ENCODE measurements at places on chromosomes 3 and 15.
A peak's percentile ranks its signal among the peaks of the same experiment; 100 is the strongest.

DNA sequence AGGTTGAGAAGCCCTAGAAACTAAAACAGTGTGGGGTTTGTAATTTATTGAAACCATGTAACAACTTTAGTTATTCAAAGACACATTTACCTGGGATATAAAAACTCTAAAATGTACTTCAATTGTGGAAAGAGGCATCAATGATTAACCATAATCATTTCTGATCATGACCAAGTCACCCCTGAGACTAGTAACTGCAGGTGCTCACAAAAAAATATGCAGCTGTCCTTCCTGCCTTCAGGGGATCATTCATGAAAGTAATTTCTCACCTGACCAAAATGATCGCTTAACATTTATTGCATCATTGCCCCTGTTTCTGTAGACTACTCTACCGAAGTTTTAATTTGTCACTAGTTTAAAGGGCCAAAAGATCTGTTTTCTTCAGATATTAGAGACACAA, 9.0 kb downstream of the ACP3 start:
- no peak for DNase-seq

DNA sequence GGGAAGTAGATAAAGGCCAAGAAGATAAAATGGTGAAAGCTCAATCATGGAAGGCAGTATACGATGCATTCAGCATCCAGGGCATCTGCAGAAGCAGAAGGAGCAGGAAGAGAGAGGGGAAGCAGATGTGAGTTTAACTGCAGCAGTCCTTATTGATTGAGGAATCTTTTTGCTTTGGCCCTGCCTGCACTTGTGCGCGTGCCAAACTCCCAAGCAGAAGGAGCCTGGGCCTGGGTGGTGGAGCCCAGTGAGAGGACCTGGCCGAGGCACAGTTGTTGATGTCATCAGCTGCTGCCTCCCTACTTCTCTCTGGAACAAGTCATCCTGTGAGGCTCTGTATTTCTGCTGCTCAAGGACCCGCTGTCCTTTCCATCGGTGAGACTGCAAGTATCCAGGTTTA, 65.5 kb upstream of the ROPN1 start:
- DNase-seq, result no peak

DNA sequence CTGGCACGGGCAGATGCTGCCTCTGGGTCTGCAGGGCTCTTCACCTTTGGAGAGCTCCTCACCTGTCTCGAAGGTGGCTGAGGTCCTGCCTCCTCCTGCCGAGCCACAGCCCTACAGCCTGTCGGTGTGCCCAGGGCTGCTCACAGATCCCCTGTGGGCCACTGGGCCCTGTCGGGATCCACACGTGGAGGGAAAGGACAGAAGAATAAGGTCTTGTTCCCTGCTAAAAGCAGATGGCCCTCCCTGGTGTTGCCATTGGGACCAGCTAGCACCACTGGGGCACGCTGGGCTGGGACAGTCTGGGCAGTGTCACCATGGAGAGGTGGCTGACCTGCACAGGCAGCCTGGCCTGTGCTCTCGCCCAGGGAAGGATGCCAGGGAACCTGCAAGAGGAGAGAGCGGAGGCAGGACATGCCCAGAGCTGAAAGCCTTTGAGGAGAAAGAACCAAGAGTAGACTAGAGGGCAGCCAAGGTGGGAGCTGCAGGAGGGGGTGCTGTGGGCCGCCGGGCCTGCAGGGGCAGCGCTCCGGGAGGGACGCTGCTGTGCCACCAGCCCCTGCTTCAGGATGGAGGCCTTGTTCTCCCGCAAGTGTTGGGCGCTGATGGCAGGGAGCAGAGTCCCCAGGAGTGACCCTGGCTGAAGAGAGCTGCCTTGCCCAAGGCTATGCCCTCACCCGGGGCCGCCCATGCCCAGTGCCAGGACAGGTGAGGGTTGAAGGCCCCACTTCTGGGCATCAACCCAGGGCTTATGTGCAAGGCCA, 210.2 kb downstream of the XXYLT1 start:
- DNase-seq, result no peak

DNA sequence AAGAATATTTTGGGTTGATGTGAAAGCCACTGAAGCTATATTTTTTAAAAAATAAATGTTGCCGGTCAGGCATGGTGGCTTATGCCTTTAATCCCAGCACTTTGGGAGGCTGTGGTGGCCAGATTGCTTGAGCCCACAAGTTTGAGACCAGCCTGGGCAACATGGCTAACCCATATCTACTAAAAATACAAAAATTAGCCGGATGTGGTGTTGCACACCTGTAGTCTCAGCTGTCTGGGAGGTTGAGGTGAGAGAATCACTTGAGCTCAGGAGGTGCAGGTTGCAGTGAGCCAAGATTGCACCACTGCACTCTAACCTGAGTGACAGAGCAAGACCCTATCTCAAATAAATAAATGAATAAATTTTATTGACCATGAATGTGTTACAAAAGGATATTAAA, 39.6 kb downstream of the GOLM2 start:
- no peak for DNase-seq

GRCh38 chr3:198030726-198031125, 70.7 kb downstream of the LMLN start:
- DNase-seq, result no peak

DNA sequence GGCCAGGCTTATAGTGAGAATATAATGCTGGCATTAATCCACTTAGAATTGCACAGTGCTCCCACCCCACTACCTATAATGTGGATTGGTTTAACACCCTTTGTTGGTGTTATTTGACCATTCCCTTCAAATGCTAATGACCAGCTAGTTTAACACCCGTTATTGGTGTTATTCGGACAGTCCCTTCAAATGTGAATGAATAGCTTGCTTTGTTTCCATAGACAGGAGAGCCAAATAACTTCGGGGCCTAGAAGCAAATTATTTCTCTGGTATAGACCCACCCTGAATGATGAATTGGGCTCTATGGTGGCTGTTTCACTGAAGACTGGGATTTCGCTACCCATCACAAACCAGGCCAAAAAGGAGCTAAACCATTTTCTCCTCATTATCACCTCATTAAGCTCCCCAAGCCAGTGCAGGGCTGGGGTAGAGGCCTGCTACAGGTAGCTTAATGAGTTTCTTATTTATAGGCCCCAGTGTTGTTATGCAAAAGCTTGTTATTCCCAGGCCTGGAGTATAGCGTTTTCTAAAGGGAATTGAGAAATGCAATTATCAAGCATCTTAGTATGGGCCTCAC, 494.1 kb upstream of the DPH6 start:
- no peak for DNase-seq

GRCh38 chr3:177830411-177830849, 633.1 kb upstream of the TBL1XR1 start:
- no peak for DNase-seq

GRCh38 chr3:97705764-97706163, 58.8 kb upstream of the ARL6 start:
- DNase-seq, result no peak

- no peak for DNase-seq
Observed at GRCh38 chr15:70383856-70384255, 286.1 kb upstream of the TLE3 start.

- DNase-seq, result no peak
Observed at GRCh38 chr15:29570948-29571791, 251.1 kb downstream of the TJP1 start.

GRCh38 chr3:147130461-147130860, 275.9 kb downstream of the ZIC4 start:
- DNase-seq, result no peak

GRCh38 chr15:45980366-45980765, 345.5 kb downstream of the SQOR start:
- no peak for DNase-seq

GRCh38 chr15:68503213-68503612, 71.2 kb upstream of the ITGA11 start:
- DNase-seq, result no peak

DNA sequence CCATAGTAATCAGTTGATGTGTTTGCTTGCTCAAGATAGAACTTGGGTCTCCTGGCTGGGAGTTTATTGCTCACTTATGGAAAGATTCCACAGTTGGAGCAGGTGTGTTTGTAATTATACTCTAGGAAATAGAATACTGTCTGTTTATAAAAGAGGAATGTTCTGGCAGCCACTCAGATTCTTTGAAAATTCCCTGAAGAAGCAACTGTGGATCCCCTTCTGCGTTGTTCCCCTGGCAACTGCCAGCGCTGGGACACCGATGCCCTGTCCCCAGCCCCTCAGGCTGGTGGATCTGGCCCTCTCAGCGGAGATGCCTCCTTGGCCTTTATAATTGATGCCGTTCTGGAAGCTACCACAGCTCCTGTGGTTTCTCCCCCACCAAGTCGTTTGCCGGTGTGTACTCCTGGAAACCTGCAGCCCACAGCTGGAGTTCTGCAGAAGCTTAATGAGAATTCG, 225.9 kb downstream of the ITPR1 start:
- DNase-seq, result no peak

DNA sequence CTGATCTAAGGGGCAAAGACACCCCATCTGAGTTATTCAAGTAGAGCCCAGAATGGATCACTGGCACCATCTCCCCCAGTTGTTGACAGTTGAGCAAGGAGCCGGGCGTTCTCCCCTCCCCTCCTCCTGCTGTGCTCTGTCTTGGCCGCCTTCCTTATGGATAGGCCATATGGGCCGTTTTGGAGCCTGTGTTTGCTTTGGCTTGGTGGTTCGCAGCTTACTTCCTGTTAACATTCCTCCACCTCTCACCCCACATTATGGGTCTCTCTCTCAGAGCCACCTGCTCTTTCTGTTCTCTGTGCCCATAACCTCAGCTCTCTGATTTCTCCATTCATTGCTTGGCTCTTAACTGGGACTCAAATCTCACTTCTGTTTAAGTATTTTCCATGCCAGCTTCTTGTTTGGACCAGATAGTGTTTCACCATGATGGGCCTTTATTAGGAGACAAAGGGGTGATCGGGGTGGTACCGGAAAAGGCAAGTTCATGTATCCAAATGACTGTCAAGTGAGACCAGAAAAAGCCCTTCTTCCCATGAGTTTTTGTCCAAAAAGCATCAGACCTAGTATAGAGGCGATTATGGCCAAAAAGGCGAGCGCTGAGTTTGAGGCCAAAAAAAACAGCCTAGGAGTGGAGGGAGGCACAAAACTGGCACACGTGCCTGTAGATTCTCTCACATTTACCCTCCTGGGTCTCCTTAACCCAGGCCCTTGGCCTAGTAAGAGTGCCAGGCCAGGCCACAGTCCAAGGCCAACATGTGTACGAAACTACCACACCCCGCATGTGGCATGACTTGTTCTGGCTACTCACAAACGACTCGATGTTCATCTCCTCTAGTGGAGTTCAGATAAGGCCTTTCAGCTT, 62.6 kb downstream of the DUT start:
- DNase-seq, result no peak

DNA sequence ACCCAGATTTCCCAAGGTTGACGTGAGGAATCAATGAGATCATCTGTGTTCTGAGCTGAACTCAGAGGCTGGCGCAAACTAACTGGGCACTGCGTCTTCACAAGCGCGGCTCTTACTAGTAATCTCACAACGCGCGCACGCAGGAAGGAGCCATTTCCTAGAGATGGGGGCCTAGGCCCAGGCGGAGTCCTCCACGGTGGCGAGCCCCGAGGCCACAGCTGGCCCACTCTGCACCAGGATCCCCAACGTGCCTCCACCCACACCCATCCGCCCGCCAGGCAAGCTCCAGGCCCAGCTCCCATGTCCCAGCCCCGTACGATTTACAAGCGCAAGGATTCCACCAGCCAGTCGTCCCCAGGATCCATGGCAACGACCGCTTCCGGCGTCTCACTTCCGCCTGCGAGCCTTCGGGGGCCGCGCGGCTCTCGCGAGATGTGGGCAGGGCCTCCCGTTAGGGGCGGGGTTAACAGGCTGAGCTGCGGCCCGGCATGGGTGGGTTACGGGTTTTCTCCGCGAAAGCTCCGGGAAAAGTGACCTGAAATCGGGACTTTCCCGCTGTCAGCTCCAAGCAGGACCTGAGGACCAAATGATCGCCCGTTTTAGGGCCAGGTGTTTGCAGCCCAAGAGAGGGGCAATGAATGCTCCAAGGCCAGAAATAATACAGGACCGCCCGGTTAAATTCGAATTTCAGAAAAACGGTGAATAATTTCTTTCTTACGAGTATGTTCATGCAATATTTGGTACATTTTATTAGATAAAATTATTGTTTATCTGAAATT, at the start of gene WDR73:
Gene WDR73 (minus strand): TSS at position 374 of the 779 bp plus-strand sequence. CDS start 9 bp downstream, at position 365.
- peak; percentile 98 for DNase-seq

GRCh38 chr3:51813539-51813938, 34.5 kb upstream of the IQCF6 start:
- DNase-seq, result no peak
